CD4-positive, alpha-beta T cell treated with Interleukin-17A for 1 hour (primary cell): ENCODE measurements at places on chromosomes 12 and 14.
A peak's percentile ranks its signal among the peaks of the same experiment; 100 is the strongest.

- DNase-seq = no peak
Observed at GRCh38 chr14:82366803-82367202, 833.1 kb upstream of the SEL1L start.

- no peak for DNase-seq
Observed at GRCh38 chr12:129564768-129565167, 339.1 kb downstream of the TMEM132D start.

DNA sequence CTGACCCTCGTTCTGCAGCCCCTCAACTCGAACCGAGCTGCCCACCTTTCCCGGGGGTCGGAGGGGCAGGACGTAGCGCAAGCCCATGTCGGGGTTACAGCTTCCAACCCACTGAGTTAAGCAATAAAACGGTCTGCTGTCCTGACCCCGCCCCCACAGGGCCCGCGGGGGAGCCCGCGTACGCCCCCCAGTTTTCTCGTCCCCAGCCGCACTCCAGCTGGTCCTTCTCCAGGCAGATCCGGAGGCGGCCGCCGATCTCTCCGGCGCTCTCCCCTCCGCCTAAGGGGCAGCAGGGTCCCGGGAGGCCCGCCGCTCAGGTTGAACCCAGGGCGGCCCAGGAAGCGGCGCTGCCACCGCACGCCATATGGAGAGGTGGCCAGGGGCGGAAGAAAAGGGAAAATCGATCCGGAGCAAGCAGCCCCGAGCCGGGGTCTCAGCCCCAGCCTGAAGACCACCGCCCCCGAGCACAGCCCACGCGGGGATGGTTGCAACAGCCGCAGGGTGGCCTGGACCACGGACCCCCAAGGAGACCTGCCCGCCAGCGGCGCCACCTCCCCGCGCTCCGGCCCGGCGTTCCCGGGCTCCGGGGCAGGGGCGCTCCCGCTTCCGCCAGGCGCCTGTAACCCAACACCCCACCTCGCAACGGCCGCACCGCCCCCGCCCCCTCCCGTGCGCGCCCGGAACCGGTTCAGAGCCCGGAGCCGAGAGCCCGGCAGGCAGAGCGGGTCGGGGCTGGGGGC lies 760 bp downstream of the ACTN1 start:
- DNase-seq = peak; percentile 24

DNA sequence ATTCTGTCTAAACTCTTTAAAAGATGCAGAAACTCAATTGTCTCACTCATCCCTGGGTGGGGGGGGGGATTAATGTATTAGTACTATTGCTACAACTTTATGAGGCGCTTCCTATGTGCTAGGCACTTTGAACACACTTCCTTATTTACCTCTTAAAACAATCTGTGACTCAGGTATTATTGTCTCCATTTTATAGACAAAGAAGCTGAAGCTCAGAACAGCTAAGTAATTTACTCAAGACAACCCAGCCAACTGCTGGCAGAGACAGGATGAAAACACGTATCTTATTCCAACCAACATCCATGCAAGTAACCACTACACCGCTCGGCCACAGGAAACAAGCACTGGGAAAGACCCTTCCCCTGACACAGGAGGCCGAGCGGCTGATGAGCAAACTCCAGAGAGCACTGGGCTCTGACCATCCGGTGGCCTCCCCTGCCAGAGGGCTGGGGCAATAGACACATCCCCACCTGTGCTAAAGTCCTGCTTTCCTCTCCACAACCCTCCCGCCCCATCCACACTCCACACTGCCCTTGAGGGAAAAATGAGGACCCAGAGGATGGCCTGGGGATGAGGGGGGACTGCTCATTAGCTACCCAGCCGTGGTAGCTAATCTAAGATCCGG lies 244.2 kb downstream of the DPF3 start:
- no peak for DNase-seq

- no peak for DNase-seq
Observed at GRCh38 chr12:109962398-109962797, 33.8 kb downstream of the GIT2 start.

- no peak for DNase-seq
Observed at GRCh38 chr14:104339829-104340228, 201.4 kb downstream of the KIF26A start.

DNA sequence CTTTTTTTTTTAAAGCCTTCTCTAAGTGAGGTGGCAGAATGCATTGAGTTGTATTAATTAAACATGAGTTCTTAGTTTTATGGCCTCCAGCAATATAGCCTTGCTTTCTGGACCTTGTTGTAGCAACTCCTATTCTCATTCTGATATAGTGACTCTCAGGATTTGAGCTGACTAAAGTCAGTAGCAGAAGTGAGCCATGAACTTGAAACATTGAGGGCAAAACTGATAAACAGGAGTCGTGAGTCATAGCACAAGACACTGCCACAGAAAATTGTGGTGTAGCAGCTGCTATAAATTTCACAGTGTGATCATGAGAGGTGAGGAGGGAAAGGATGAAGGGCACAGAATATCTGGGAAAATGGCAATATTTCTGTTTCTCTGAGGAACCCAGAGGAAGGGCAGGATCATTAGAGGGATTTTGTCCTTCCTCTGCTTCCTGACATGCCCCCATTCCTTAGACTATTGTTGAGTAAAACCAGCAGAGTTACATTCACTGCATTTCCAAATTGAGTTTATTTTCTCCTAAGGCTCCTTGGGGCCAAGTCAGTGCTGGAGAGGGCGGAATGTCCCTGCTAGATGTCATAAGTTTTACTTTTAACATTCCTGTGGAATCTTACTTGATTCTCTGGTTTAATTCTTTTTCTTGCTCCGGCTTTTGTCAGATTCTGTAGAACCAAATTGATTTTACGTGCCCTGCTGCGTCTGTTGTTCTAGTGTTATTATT lies 7.5 kb downstream of the KLRG1 start:
- DNase-seq = peak; percentile 51

DNA sequence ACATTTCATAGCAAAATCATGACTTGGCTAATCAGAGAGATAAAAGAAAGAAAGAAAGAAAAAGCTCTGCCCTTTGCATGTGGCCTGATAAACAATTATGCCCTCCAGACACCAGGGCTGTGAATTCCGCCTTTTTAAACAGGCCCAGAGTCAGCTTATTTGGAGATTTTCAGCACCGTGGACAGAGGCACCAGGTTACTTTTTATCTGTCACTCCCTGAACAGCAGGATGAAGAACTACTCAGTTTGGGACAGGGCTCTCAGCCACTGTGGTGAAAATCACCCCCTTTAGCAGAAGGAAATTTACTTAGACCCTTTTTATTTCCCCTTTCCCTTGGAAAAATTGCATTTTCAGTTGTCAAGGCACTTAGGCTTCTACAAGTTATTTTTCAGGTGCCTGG lies 359.9 kb downstream of the NRXN3 start:
- DNase-seq = no peak

- DNase-seq = no peak
Observed at GRCh38 chr12:51357374-51358047, 11.0 kb upstream of the CELA1 start.

DNA sequence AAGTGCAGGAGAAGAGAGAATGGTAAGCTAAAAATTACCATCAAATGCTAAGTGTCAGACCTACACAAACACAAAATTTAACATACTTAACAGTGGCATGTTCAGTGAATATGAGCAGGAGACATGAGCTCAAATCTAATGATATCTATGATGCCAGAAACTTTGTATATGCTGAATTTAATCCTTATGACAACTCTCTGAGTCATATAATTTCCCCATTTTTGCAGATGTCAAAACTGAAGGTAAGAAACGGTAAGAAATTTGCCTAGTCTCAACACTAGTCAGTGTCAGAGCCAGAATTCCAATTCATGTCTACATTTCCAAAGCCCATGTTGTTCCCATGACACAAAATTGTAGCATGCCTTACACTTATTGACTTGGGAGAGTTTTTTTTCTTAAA lies 375.8 kb downstream of the APAF1 start:
- no peak for DNase-seq

DNA sequence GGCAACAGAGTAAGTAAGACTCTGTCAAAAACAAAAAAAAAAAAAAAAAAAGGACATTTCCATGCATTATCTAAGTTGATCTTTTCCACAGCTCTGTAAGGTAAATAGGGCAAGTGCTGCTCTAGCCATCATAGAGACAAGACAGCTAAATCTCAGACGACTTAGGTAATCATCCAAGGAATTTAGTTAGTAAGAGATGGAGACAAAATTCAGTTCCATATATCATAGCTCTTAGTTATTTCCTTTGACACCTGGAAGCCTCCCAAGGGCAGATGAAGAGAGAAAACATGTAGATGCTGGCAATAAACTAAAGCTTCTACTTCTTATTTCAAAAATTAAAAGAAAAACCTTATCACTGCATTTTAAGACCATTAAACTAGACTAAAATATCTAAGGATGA lies 48.7 kb downstream of the ST8SIA1 start:
- no peak for DNase-seq

GRCh38 chr14:77087631-77088030 lies 10.4 kb upstream of the CIPC start:
- no peak for DNase-seq

- peak; percentile 79 for DNase-seq
Observed at GRCh38 chr12:112130441-112130998, 5.2 kb downstream of the TRAFD1 start.

DNA sequence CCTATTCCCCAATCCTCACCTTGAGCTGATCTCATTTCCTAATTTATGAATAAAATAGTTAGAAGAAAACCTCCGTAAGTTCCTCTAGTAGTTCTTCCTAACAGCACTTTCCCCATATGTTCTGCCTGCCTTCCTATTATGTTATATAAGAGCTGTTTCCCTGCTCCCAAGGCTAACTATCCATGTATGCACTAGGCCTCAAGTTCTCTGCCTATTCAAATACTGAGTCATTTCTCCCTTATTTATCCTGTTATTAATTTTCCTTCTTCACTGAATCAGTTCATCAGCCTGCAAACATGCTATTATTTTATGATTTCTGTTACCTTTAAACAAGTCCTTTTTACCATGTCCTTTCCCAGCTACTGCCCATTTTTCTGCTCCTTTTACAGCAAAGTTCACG lies 164.1 kb downstream of the EPS8 start:
- DNase-seq = no peak

DNA sequence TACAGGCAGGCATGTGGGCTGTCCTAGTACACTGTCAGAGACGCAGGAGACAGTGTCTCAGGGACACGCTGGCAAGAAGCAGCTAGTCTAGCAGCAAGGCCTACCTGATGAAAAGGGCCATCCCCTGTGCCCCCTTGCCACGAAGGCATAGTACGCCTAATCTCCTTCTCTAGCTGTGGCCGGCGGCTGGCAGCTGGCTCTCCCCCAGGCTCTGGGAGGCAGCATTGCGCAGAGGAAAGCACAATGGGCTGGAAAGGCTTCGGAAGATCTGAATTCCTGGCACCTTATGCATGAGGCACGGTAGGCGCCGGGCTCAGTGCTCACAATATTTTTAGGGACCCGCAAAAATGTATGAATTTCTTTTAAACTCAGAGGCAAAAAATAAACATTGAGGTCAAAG lies 16.0 kb upstream of the PLEKHH1 start:
- DNase-seq = no peak

- no peak for DNase-seq
Observed at GRCh38 chr12:52078276-52078675, 1.2 kb upstream of the SMIM41 start.

DNA sequence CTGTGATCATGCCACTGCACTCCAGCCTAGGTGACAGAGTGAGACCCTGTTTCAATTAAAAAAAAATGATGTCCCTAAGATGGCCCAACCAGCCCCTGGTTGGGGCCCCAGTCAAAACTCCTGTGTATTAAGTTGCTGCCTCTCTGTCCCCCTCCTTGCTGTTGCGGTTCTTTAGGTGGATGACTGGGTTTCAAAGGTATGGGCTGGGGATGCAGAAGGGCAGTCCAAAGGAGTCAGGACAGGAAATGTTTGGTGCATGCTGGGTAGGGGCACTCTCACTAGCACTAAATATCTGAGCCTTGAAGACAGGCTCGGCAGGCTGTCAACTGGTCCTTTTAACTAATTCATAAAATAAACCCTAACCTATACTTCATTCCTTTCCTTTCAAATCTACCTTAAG lies 12.0 kb upstream of the PIP4K2C start:
- DNase-seq = no peak

- peak; percentile 61 for DNase-seq
Observed at GRCh38 chr12:71415336-71416231, 24.0 kb upstream of the LGR5 start.

DNA sequence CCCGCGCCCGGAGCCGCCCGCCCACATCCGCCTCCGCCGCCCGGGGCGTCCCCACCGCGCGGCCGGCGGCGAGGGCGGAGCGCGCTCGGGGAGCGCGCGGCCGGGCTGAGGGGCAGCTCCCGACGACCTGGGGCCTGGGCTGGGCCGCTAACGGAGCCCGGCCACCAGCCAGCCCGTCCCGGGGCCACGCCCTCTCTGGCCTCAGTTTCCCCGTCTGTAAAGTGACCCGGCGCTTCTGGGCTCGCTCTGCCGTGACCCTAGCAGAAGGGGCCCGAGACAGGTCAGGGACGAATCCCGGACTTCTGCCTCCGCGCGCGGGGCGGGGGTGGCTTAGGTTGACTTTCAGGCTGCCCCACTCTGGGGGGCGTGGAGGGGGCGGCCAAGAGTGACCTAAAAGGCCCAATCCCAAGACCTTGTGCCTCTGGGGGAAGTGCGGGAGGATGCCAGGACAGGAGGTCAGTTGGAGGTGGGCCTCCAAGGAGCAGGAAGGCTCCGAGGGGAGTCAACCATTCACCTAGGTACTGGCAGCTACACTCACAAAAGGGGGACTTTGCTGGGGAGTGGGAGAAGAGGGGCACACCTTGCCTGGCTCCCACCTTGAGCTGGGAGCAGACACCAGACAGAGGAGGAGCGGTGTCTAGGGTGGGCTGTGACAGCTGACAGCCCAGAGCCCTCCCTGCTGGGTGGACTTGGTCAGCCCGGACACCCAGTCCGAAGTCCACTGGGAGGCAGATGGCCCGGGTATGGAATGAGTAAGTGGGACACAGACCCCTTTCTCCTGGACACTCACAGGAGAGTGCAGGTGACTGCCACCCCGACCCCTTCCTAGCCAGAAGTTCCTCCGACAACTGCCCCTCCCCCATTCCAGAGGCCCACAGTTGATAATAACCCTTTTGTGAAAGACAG lies 486 bp upstream of the AKT1 start:
- DNase-seq = peak; percentile 69

GRCh38 chr12:69275471-69275891 lies 36.1 kb downstream of the CPSF6 start:
- peak; percentile 30 for DNase-seq

DNA sequence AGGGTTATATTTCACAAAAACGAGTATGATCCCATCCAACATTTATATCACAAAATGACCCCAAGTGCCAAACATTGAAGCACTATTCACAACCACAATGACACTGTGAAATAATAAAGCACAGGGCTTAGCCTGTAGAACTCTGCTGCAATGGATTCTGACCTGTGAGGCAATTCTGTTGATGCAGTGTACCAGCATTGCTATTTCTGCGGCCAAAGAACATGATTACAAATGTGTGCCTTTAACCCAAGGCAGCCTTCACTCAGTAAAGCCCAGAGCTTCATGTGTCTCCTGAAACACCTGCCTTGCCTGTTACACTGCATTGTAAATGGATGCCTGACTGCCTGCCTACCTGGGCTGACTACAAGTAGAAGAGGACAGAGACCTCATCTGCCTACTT lies 158.0 kb downstream of the PPM1H start:
- DNase-seq = no peak
